A549 treated with CpdA at 1 μM for 4 hours (cell line): ENCODE measurements at places on chromosomes 3 and 15. TPM values are rescaled to one million over a fixed set of nuclear protein-coding genes. Genes with fewer than 3 reads are reported as not detected.

TRPC1 gene
- 5.4 to 10.1 TPM (median 8.0 TPM) in 5 replicates for total RNA-seq

LRRIQ4 gene
- not detected in 5 replicates for total RNA-seq

ZNF774 gene
- total RNA-seq, result 0.68 to 1.8 TPM (median 1.3 TPM) in 5 replicates

FETUB gene
- total RNA-seq, result 0.05 to 0.13 TPM in 2 of 5 replicates, not detected in the others

CD276 gene
- total RNA-seq, result 66.6 to 83.0 TPM (median 79.1 TPM) in 5 replicates

LRRC57 gene
- 10.9 to 13.5 TPM (median 11.0 TPM) in 5 replicates for total RNA-seq

FGF7 gene
- not detected in 5 replicates for total RNA-seq

NUP210 gene
- total RNA-seq, result 31.7 to 40.3 TPM (median 38.3 TPM) in 5 replicates

GLDN gene
- total RNA-seq, result not detected in 5 replicates

ACVR2B gene
- 2.2 to 3.2 TPM (median 2.7 TPM) in 5 replicates for total RNA-seq

RETNLB gene
- total RNA-seq, result not detected in 5 replicates

SH2D7 gene
- not detected in 5 replicates for total RNA-seq

REC114 gene
- total RNA-seq, result not detected in 5 replicates

IGDCC3 gene
- total RNA-seq, result 0.07 to 0.09 TPM (median 0.08 TPM) in 5 replicates

RASL12 gene
- 0.09 to 0.16 TPM (median 0.11 TPM) in 4 of 5 replicates, not detected in the other for total RNA-seq

SCN11A gene
- not detected in 5 replicates for total RNA-seq

TYRO3 gene
- 11.0 to 13.2 TPM (median 12.4 TPM) in 5 replicates for total RNA-seq

SCAMP5 gene
- 13.8 to 15.2 TPM (median 14.6 TPM) in 5 replicates for total RNA-seq

ELP6 gene
- total RNA-seq, result 26.7 to 29.6 TPM (median 28.7 TPM) in 5 replicates

SUSD5 gene
- 3.2 to 4.3 TPM (median 3.5 TPM) in 5 replicates for total RNA-seq

SYNPR gene
- total RNA-seq, result not detected in 5 replicates

CEMIP gene
- total RNA-seq, result 2.2 to 3.0 TPM (median 2.4 TPM) in 5 replicates
